ENCODE measurements at places on chromosomes 6 and 20. TPM values are rescaled to one million over a fixed set of nuclear protein-coding genes. Genes with fewer than 3 reads are reported as not detected.

CALHM5 gene
- 0.31 TPM for total RNA-seq

FAM120B gene
- 52.0 TPM for total RNA-seq

TMC2 gene
- total RNA-seq, result 7.5 TPM

SNPH gene
- total RNA-seq, result 22.2 TPM

XKR7 gene
- total RNA-seq, result 18.2 TPM

EDN1 gene
- total RNA-seq, result 3.8 TPM

KIAA0408 gene
- total RNA-seq, result 120 TPM

RIN2 gene
- total RNA-seq, result 23.8 TPM

ASF1A gene
- 31.9 TPM for total RNA-seq
